Right renal cortex interstitium (tissue), 3 donors: ENCODE measurements at places on chromosomes 3 and 15.

DNA sequence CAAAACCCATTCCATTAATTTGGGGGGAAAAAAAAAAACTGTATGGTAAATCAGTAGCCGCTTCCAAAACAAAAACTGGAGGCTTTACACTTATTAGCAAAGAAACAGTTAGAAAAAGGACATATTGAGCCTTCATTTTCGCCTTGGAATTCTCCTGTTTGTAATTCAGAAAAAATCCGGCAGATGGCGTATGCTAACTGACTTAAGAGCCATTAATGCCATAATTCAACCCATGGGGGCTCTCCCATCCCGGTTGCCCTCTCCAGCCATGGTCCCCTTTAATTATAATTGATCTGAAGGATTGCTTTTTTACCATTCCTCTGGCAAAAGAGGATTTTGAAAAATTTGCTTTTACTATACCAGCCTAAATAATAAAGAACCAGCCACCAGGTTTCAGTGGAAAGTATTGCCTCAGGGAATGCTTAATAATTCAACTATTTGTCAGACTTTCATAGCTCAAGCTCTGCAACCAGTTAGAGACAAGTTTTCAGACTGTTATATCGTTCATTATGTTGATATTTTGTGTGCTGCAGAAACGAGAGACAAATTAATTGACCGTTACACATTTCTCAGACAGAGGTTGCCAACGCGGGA lies 9.4 kb upstream of the RPL24 start:
- no peak for DNase-seq

DNA sequence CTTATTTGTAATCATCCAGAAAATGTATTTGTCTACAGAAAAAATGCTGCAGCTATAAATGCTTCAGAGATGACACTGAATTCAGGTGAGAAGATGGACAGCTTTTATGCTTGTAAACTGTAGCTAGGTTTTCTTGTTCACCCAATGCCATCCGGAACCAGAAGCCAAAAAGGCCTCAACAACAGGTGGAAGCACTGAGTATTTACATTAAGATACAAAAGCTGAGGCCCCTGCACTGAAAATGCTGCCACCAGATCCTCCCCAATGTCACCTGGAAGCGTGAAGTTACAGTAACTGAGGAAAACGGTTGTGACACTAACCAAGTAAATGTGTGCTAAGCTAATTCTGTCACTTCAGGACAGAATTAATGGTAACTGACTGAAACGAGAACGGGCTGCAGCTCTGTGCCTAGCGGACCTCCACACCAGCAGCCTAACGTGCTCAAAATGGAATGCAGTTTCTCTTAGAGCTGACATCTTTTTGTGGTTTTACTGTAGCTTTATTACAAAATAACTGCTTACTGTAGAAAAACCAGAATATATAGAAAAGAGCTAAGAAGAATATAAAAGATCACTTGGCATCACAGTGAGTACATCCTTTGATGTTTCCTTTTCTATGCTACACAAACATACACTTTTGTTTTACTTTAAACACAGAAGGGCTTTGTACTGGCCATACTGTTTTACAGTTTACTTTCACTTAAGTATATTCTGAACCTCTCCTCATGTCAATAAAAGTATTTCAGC lies 7.6 kb downstream of the CHSY1 start:
- no peak for DNase-seq

DNA sequence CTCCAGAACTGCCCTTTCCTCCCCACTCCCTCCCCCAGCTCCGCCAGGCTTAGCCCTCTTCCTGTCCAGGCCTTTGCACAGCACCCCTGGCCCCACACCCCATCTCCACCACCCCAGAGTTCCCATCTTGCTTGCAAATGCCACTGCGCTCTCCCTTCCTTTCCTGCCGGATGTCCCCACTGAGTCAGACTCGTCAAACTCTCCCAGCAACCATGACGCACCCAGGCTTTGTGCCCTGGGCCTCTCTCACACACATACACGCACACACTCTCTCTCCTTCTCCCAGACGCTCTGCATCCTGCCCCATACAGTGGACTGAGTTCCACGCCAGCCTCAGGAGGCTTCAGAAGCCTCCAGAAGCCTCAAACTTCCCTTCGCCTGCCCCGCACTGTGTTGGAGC lies 2.8 kb upstream of the CCDC9B start:
- no peak for DNase-seq

- DNase-seq = no peak
These were observed 6.5 kb downstream of the APEH start for GRCh38 chr3:49680493-49681231.

DNA sequence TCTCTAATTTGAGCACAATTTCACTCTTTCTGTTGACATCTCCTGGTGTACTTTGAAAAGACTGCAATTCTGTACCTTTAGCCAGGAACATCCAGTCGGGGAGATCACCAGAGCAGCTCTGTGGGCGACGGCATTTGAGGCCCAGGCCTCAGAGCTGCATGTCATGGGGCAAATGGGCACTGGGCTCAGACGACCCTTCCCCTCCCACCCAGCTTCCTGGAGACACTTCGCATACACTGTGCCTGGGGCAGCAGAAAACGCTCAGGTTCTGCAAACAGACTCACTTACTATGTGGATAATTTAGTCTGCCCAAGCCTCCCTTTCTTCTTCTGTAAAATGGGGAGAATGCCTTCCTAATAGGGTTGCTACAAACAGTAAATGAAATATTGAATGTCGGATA lies 96.9 kb downstream of the HMG20A start:
- no peak for DNase-seq

GRCh38 chr3:105417525-105418289 lies 51.0 kb downstream of the ALCAM start:
- DNase-seq = no peak

- no peak for DNase-seq
These were observed 59.1 kb downstream of the CORO2B start for GRCh38 chr15:68637767-68638404.

DNA sequence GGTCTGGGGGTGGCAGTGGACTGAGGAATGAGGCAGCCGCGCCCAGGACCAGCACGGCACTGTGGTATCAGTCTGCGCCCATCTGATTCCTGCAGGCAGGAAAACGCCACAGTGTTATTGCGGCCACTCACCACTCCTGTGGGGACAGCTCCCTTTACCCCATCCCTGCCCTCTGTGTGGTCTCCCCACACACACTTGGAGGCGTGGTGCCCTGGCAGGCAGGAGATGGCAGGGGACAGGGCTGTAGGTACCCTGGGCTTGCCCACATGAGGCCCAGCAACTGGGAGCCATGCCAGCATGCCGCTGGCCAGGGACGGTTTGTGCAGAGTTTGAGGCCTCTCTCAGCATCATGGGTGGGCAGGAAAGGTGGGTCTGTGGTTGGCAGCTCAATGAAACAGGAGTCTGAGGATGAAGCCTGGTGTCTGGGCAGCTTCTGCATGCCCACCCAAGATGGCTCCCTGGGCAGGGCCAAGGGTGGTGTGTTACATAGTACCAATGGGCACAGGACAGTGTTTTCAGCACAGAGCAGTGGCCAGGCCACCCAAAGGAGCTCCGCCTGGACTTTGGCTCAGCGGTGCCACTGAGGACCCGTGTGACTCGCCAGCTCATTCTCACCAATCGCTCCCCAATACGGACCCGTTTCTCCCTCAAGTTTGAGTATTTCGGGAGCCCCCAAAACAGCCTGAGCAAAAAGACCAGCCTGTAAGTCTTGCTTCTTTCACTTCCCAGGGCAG lies 27.2 kb downstream of the ACAA1 start:
- DNase-seq = no peak

DNA sequence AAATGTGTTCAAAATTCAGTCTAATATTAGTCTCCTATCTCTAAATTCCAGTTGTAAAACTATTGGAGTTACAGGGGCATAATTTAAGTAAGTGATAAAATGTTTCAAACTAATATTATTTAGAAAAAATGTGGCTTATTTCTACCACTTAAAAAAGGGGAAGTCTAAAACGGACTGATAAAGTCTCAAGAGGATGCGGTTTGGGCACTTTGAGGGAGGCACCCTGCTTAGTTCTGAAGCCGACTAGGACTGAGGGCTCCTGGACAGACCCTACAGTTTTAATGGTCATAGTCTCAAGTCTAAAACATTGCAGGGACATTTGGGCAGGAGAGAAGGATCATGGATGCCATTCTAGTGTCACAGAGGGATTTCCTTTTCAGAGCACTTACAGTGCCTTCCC lies 566.3 kb downstream of the NR2F2 start:
- no peak for DNase-seq

DNA sequence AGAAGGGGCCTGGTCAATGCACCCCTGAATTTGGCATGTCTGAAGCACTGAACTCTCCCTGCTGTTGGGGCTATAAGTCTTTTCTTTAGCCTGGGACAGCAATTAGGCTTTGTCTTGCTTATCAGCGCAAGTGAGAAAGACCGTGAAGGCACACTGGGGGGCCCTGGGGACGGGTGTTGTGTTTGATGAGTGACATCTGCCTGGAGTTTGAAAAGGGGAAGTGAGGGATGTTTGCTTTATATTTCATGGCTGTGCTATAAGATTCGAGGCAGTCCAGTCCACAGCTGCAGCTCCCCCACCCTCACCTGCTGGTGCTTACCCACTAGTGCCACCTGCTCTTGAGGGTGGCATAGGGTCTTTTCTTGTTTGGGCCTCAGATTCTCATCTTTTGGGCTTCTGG lies 44.8 kb downstream of the CEMIP start:
- DNase-seq = no peak

- no peak for DNase-seq
These were observed 142.0 kb upstream of the SLCO3A1 start for GRCh38 chr15:91711384-91712033.

DNA sequence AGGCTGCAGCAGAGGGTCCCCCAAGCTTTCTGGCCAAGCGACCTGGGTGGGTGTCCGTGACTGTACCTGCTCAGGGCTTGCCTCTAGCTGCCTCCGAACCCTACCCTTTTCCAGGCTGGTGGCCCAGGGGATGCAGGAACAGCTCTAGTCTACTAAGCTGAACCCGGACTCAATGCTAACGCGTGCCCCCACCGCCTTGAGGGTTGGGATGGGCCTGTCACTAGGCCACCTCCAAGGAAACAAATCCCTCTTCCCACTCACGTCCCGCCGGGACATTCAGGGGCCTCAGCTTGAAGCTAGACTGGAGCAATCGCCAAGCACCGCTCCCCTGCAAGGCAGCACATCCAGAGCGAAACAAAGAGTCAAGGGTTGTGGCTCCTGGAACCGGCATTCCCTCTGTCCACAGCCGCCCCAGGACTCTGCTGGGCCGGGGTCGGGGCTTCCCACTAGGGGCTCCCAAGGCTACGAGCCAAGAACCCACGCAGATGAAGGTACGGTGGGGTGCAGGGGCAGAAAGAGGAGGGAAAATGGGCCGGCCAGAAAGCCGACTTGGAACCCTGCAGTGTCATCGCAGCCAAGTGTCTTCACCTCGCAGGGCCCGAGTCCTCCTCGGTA lies 2.9 kb downstream of the FBXL22 start:
- no peak for DNase-seq

DNA sequence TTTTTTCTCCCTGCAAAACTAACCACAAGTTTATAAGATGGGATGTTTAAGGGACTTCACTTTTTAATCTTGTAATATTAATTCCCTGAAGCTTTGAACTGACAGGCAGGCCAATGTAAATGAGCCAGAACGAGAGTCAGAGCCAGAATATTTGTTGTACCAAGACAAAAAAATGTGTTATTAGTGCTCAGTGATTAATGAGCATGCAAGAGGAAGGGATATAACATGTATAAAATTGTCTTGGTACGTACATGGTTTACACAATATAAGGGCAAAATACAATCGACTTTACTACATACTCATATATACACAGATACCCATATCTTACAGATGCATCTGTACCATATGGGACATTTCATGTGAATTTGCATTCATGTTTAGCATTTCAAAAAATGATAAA lies 331.2 kb downstream of the MECOM start:
- no peak for DNase-seq

- no peak for DNase-seq
These were observed 28.5 kb downstream of the THBS1 start for GRCh38 chr15:39609166-39609916.

- DNase-seq = no peak
These were observed 33.6 kb downstream of the GPR171 start for GRCh38 chr3:151169262-151169947.

DNA sequence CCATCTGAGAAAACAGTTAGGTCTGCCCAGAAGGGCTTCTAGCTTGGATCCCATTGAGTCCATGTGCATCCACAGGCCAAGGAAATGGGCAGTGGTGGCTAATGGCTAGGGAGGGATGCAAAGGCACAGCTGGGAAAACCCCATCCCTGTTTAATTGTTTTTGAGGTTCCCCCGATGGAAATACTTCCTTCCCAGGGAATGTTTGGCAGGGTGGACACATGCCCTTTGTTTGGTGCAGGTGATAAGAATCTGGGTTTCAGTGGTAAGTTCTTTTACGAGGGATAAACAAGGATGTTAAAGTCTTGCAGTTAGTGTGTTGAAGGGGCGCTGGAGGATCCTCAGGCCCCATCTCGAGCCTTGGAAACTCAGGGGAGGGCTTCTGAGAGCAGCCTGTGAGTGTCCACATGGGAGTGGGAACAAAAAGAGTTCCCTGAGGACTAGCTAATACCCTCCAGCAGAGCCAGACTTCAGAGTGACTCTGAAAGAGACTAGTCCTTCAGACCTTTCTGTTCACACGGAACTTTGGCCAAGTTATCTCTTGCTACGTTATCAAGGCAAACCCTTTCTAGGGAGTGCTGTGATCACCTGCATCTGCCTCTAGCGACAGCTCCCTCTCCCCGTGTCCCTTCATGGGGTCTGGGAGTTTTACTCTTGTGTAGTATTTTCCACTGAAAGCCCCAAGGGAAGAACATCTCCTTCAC lies 17.4 kb downstream of the PTPRG start:
- no peak for DNase-seq

DNA sequence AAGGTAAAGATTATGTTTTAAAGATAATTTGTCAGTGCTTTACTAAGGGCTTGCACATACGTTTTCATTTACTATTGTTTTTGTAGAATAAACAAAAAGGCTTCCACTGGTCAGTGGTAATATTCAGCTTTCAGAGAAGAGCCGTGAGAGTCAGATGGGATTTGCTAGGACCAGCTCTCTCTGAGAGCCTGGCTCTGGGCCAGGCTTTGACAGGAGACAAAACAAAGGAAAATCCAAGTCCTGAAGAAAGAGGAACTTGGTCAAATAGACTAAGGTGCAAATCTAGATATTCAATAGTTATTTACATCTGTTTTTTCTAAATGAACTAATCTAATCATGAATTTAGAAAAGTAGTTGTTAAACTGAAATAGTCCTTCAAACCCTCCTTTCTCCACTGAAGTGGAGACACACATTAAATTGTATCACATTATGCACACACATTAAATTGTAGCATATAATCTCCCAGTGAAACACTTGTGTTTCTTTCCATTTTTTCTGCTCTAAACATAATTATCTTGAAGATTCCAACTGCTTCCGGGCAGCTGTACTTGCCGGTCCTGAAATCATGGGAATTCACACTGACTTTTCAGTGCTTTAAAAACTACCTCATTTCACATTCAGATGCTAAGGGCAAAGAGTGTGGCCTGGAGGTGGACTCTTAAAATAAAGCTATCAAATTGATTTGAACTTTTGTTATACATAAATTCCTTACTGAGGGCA lies 55.1 kb upstream of the FILIP1L start:
- no peak for DNase-seq

DNA sequence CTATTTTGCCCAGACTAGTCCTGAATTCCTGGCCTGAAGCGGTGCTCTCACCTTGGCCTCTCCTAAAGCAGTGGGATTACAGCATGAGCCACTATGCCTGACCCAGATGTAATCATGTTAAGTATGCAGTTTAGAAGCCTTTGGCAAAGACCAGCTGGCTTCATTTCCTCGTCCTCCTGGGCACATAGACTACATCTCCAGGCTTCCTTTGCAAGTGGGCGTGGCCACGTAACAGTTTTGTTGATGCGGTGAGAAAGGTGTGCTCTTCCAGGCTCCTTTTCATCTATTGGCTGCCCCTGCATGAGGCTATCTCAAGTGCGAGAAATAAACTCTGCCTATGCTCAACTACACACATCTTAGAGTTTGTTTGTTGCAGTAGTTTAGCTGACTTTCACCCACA lies 13.0 kb downstream of the SV2B start:
- DNase-seq = no peak
